ENCODE measurements at places on chromosomes 2 and 18. TPM values are rescaled to one million over a fixed set of nuclear protein-coding genes. Genes with fewer than 3 reads are reported as not detected.

Gene ZNF396
- 3.9 TPM for total RNA-seq

Gene NETO1
- not detected for total RNA-seq

Gene SCYGR3
- total RNA-seq = not detected

Gene MOGAT1
- total RNA-seq = not detected

Gene NAT8
- not detected for total RNA-seq

Gene OR6B2
- not detected for total RNA-seq

Gene LAMA1
- 1.8 TPM for total RNA-seq

Gene SCN2A
- 15.8 TPM for total RNA-seq

Gene TXNDC2
- total RNA-seq = 0.24 TPM

Gene ZSCAN30
- 40.3 TPM for total RNA-seq

Gene NYAP2
- not detected for total RNA-seq

Gene COL6A3
- total RNA-seq = 642 TPM

Gene ACMSD
- total RNA-seq = not detected

Gene MEP1B
- not detected for total RNA-seq

Gene DPP10
- total RNA-seq = 33.0 TPM

Gene CCDC195
- total RNA-seq = not detected

Gene STON1
- 66.8 TPM for total RNA-seq

Data from uterus (tissue), 4 donors.